ENCODE measurements at places on chromosomes 7 and 10.

GRCh38 chr7:87534072-87534471, 58.6 kb upstream of the ABCB4 start:
- DNase-seq, result no peak

- peak; percentile 42 for DNase-seq
Observed at GRCh38 chr7:23490357-23491135, 20.3 kb upstream of the IGF2BP3 start.

GRCh38 chr10:33332183-33333065, 2.0 kb downstream of the NRP1 start:
- no peak for DNase-seq

- no peak for DNase-seq
Observed at GRCh38 chr10:665579-666091, 23.8 kb downstream of the DIP2C start.

DNA sequence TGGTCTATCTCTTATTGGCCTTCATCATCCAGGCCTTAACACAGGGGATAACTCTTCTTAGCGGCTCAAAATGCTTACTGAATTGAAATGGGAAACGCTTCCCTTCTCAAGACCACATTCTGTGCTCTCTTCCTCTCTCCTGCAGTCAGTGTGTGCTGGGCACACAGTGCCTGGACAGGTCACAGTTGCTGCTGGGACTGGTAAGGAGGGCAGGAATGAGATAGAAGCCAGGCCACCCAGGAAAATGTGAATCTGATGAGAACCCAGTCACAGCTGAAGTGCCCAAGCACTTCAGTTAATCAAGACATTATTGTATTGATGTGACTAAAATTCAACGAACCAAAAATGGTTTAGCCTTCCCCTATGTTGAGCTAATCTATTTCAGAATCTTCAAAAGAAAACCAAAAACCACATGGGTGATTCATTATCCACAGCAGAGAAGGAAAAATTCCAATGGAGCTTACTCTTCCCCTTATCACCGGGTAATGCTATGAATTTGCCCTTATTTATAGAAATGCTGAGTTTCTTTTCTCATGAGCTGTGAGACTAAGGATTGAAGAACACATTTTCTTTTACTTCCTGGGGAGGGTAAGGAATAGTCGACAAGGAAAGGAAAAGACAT, 41.2 kb upstream of the PLPP4 start:
- no peak for DNase-seq

DNA sequence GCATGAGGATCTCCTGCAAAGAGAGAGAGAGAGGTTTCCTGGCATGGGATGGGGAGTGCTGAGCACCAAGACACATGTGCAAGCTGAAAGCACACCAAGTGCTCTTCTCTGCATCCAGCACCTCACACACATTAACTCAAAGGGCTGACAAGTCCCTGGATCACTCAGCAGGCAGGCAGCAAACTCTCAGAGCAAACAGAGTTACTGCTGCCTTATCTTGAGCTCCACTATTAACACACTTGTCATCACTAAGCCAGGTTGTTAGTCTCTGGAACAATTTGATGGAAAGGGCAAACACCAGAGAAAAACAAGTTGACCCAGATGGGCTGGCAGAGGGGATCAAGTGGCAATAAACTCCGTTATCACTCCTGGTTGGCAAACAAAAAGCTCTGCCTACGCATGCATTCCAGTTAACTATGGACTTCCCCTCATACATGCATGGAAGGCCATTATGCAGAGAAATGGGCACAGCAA, 349.9 kb downstream of the KCNMA1 start:
- no peak for DNase-seq

All from stimulated activated CD8-positive, alpha-beta memory T cell treated with anti-CD3 and anti-CD28 coated beads, Interleukin-12 subunit alpha, Interleukin-12 subunit beta, amount 100 ng/mL, for 4 hours (primary cell).